ENCODE measurements at places on chromosomes 4 and X.

DNA sequence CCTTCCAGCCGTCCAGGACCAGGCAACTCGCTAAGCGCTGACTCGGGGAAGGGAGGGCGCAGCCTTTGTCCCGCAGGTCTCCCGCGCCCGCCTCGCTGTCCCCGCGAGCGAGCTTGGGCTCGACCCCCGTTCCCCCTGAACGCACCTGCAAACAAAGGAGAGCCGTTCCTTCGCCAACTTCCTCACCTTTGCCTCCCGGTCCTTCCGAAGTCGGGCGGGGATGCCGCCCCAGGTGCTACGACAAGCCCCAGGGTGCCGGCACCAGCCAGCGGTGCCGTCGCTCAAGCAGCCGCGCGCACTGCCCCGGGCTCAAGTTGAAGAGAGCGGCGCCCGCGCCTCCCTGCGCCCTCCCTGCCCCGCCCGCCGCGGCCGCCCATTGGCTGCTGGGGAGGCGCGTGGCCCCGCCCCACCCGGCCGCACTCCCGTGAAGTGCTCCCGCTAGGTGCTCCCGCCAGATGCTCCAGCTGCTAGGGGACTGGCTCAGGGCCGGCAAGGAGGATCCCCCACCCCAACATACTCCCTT is 107.1 kb downstream of the NSUN7 start:
- peak; percentile 86 for DNase-seq

DNA sequence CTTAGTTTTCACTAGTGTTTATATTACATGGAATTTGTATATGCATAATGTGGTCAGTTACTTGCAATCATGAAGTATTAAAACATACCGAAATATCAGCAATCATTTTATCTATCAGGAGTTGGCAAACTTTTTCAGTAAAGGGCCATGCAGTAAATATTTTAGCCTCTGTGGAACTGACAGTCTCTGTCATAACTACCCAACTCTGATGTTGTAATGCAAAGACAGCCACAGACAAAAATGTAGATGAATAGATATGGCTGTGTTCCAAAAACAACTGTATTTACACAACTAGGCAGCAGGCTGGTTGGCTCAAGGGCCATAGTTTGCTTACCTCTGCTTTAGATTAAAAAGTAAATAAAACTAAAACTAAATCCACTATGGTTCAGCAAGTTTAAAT is 200.2 kb downstream of the HS3ST1 start:
- no peak for DNase-seq

- no peak for DNase-seq
Observed at GRCh38 chr4:186878203-186878776, 154.6 kb upstream of the FAT1 start.

- DNase-seq = no peak
Observed at GRCh38 chr4:142449771-142450373, 396.2 kb downstream of the INPP4B start.

DNA sequence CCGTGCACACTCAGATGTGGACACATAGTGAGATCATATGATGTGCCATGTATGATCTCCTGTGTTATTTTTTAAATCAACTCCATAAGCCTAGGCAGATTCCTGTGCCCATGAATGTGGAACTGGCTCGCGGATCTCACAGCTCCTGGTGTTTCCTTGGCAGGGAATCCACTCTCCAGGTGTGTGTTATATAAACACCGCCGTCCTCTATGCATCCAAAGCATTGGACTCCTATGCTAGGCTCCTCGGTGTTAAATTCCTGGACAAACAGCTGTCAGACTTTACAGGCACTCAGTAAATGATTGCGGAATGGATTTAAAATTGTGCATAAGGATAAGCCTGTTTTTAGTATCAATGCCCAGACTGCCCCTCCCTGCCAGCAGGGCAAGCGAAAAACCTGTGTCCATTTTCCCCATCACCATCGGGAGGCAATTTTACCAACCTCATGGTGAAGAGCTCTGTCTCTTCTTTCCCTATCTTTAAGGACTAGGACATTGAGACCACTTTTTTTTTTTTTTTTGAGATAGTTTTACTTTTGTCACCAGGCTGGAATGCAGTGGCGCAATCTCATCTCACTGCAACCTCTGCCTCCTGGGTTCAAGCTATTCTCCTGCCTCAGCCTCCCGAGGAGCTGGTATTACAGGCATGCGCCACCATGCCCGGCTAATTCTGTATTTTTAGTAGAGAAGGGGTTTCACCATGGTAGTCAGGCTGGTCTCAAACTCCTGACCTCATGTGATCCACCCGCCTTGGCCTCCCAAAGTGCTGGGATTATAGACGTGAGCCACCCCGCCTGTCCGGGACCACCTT is 23.6 kb upstream of the GPR78 start:
- no peak for DNase-seq

DNA sequence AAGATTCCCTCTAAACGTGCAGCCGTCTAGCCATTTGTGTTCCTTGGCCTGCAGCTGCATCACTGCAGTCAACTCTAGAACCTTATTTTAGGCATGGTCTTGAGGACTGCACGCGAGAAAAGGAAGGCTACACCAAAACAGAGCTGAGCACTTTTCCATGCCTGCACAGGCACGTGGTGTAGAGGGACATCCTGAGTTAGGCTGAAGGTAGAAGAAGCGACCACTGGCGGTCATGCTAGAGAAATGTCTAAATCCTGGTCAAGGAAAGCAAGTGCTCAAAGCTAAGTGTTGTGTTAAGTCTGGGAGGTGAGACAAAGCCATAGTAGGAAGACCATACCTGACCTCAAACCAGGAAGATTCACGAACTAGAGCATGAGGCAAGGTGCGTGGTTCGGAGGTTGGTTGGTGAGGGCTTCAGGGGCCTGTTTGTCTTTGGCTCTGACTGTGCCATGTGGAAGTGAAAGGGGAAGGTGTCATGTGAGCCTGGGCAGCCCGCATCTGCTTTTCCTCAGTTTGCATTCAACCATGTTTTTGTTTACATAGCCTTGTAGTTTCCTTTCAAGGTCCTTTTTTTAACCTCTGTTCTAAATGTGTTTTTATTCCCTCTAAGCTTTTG is 203.8 kb downstream of the AASDH start:
- DNase-seq = no peak

DNA sequence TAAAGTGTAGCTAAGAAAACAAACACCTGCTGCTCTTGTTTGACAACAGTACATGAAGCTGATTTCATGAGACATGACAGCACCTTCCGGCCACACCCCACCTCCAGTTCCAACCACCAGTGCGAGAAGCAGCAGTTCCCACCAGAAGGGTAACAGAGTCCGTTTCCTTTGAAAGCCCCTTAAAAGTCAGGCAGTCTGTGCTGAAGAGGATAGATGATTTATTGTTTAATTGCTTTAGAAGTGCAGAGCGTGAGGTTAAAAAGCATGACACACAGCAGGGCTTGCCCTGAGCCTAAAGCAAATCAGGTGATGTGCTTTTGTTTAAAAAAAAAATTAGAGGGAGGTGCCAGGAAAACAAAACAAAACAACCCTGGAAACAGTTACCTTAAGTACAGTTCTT is 82.6 kb downstream of the HADH start:
- no peak for DNase-seq

DNA sequence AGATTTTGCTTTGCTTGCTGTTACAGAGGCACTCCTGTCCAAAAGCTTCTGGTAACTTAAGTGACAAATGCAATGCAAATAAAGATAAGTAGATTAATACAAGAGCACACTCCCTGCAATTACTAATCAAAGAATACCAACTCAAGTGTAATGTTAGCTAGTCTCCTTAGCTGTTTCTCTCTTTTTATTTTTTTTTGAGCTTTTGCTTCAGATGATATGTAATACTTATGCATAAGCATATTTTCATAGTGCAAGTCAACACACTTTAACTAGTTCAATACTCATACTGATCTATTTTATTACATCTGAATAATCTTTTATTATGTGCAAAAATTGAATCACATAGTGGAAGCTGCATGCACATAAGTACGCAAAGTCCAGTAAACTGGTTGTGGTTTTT is 2.7 kb downstream of the SLC7A11 start:
- no peak for DNase-seq

DNA sequence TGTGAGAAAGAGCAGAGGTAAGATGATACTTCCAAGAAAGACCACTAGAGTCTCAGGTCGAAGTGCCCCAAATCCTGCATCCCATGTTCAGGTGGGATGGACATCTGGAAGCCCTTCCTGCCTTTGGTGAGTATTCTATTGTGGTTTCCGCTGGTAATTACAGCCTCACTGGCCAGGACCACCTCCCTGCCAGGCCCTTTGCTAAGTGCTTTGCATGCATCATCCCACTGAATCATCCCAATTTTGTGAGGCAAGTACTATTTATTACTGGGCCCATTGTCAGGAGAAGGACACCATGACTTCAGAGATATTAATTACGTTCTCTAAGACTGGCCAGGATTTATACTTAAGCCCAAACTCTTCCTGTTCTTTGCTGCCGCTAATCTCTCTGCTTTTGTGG is 10.7 kb upstream of the PASD1 start:
- no peak for DNase-seq

- no peak for DNase-seq
Observed at GRCh38 chr4:47791965-47792364, 45.9 kb downstream of the CORIN start.

GRCh38 chrX:66232296-66232695 is 68.2 kb downstream of the HEPH start:
- DNase-seq = no peak

- peak; percentile 45 for DNase-seq
Observed at GRCh38 chr4:118909173-118909956, 20.7 kb downstream of the SYNPO2 start.

DNA sequence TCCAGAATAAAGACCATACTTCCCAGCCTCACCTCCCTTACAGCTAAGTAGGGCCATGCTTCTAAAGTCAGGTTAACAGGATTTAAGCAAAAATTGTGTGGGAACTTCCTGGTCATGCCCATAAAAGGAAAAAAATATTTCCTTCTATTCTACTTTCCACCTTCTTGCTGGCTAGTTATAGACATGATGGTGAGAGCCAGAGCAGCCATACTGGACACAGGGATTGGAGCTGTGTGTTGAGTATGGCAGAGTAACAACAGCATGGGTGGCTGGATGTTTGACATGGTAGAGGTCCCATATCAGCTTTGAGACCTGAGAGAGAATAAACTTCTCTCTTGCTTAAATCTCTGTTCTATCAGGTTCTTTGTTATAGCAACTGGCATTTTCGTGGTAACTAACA is 15.1 kb upstream of the CBR4 start:
- no peak for DNase-seq

- no peak for DNase-seq
Observed at GRCh38 chr4:175946472-175947116, 119.0 kb upstream of the WDR17 start.

DNA sequence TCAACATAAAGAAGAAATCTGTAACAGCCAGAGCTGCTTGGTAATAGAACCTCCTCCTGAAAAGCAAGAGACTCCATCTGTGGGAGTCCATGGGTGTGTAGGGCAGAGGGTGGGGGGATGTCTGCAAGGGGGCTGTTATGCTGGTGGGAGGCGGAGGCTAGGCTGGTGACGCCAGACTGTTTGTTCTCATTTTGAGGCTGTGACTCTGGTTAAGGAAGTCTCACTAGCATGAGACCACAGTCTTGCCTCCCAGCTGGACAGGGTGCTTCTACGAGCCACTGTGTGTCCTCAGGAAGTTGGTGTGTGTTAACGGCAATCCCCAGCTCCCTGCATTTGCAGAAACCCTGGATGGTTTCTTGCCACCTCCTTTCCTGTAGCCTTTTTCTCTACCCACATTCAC is 79.8 kb downstream of the NSUN7 start:
- DNase-seq = peak; percentile 14

DNA sequence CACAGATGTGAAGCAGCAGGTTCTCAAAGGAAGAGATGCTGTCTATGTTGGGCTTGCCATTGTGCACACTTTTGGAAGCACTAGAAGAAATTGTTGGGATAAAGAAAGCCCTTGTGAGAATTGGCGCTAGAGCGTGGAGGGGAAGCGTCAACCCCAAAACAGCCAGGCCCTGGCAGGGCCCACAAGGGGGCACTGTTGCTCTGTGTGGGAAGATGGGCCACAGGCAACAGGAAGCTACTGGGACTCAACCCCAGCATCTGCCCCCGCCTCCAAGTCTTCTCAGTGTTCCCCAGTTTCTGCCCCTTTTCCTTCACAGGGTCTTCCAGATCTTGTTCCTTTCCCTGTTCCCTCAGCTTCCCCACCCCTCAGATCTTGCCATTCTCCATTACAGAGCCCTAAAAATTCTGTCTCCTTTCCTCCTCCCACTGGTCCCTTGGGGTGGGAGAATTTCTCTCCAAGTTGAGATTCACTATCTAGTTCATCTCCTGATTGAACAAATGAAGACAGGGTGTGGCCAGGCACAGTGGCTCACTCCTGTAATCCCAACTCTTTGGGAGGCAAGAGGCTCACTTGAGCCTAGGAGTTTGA is 85.5 kb downstream of the STARD8 start:
- DNase-seq = peak; percentile 68

DNA sequence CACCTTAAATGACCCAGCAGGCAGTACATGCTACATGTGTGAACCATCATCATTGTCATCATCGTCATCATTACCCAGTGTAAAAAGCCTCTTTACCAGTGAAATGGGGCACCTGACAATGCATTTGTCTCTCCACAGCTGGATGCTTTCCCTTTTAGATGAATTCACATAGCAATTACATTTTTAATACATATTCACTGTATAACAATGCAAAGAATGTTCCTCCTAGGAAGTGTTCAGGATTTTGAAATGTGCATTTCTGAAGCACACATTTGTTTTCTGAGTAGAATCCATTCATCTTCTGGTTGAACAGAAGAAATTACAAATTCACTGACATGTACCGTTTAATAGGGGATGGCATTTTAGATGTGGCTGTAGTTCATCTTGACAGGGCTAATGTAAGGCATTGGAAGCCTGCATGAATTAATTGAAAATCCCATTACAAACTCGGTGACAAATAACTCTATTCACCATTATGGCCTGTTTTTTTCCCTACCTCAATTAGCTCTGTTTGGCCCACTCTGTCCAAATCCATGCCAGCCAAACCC is 111.1 kb downstream of the SH3RF1 start:
- no peak for DNase-seq

DNA sequence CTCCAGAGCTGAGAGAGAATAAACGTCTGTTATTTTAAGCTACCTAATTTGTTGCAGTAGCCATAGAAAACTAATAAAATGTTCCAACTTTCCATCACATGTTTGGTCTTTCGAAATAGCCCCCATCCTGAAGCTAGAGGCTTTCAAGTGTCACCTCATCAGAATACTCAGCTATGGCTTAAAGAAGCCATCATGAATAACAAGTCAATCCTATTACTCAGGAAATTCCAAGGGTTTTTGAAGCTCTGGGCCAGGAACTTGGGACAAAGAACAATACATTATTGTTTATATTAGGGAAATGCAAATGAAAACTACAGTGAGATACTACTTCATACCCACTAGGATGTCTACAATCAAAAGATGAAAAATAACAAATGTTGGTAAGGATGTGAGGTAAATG is 42.2 kb downstream of the TBCK start:
- DNase-seq = no peak

DNA sequence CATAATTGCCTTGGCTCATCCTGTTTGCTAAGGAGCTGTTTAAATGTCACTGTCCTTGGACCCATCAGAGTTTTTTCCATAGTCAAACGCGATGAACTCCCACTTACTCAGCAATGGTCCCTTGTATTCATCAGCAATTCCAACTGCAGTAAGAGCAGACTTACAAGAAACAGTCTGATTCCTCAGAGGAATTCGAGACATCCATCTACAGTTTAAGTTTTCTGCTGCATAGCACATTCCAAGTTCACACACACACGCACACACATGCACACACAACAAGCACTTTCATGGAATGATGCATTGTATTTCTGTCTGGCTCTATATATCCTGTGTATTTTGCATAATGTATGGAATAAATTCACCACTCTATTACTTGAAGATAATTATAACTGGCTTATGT is 32.7 kb upstream of the TMEM150C start:
- no peak for DNase-seq
